Pancreas (tissue), 10 donors: ENCODE measurements at places on chromosomes 12 and 14. TPM values are rescaled to one million over a fixed set of nuclear protein-coding genes. Genes with fewer than 3 reads are reported as not detected.

- no peak for DNase-seq
- H3K4me3 ChIP-seq = no peak overlapping the region
- no peaks in the 10 kb centered on the region for H3K27me3 ChIP-seq
- no peak overlapping the region for H3K27ac ChIP-seq
Measured at GRCh38 chr12:12620730-12621315, 9.1 kb downstream of the CREBL2 start.

GRCh38 chr12:7093892-7094291, 1.6 kb upstream of the C1R start:
- H3K4me3 ChIP-seq = no peak overlapping the region
- peaks cover 7% of the 10 kb centered on the region for H3K4me1 ChIP-seq
- no peak for DNase-seq
- H3K27me3 ChIP-seq = no peaks in the 10 kb centered on the region

DNA sequence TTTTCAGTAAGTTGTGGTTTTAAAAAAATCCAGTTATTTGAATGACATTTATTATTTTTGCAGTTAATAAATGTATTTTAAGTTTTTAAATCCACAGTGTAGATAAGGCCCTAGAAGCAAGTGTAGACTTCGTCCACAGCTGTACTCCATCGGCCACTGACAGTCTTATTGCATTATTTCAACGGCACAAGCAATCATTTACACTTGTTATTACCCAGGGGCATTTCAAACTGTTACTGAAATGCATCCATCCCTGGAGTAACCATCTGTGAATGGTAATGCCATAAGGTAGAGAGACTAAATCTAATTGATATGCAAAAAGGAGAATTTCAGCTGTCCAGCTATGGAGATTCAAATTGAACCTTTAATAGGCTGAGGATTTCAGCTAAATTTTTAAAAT, 48.4 kb downstream of the BICD1 start:
- no peak overlapping the region for H3K27ac ChIP-seq
- H3K27me3 ChIP-seq = no peaks in the 10 kb centered on the region

DNA sequence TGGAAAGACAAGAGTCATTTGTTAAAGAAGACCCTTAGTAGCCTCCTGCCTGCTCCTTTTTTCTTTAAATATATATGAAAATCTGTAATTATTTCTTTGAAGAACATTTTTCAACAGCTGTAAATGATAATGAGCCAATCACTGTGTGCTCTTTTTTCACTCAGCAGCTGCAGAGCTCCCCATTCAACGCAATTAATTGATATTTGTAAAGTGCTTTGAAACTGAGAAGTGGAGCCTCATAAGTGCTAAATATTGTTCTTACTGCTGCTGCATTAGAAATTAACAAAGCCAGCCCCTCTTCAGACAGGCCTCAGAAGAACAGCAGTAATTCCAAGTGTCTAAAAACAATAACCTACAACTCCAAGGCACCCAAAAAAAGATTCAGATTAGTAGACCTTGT, 224.3 kb downstream of the GXYLT1 start:
- no peaks in the 10 kb centered on the region for H3K36me3 ChIP-seq
- no peak overlapping the region for H3K27ac ChIP-seq
- H3K4me3 ChIP-seq = no peak overlapping the region
- no peaks in the 10 kb centered on the region for H3K4me1 ChIP-seq
- no peaks in the 10 kb centered on the region for H3K27me3 ChIP-seq
- DNase-seq = no peak

DNA sequence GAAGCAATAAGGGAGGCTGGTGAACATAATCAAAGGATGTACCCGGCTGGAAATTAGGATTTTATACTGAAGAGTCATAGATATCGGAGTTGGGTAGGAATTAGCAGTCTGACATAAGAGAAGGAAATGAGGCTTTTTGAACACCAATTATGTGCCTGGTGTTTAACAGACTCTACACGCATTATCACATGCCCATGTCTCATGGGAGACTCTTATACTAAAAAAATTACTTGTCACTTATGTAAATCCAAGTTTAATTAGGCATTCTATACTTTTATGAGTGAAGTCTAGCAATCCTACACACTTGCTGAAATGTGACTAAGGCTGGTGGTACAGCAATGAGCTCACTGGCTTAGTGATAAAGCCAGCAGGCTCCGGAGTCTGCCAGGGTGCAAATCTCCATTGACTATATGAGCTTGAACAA, 93.5 kb downstream of the NUAK1 start:
- H3K27me3 ChIP-seq = no peaks in the 10 kb centered on the region
- H3K4me1 ChIP-seq = no peaks in the 10 kb centered on the region
- no peak for DNase-seq
- no peaks in the 10 kb centered on the region for H3K36me3 ChIP-seq
- no peak overlapping the region for H3K4me3 ChIP-seq

- no peaks in the 10 kb centered on the region for H3K27me3 ChIP-seq
- no peaks in the 10 kb centered on the region for H3K36me3 ChIP-seq
- H3K27ac ChIP-seq = no peak overlapping the region
- H3K4me3 ChIP-seq = peak overlapping the region; percentile 40
Measured at GRCh38 chr14:90815572-90815821, 733 bp downstream of the TTC7B start.

DNA sequence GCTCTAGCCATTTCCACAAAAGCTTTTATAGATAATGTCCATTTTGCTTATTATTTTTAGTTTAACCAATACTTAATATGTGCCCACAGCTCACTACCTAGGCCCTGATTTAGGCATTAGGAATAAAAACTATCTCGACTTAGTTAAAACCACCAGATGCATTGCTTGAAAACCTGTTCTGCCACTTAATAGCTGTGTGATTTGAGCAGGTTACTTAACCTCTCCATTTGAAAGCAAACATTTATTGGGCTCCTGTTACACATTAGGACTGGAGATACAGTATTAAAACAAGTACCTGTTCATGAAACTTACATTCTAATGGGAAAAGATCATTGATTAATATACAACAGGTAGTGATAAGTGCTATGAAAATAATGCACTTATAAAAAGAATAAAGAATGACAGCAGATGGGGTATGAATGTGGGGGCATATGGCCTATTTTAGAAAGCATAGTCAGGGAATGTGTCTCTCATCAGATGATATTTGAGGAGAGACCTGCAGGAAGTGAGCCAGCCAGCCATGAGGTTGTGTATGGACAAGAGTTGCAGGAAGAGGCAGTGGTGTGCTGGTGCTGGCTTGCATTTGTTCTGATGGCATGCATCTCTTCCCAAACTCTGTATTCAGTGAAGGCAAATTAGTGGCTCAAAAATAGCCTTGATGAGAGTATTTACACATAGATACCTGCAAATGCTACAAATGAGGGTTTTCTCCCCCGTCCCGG, 34.3 kb downstream of the NOPCHAP1 start:
- no peak overlapping the region for H3K27ac ChIP-seq
- no peak for DNase-seq
- H3K36me3 ChIP-seq = no peaks in the 10 kb centered on the region
- H3K4me1 ChIP-seq = no peaks in the 10 kb centered on the region
- no peak overlapping the region for H3K4me3 ChIP-seq

DNA sequence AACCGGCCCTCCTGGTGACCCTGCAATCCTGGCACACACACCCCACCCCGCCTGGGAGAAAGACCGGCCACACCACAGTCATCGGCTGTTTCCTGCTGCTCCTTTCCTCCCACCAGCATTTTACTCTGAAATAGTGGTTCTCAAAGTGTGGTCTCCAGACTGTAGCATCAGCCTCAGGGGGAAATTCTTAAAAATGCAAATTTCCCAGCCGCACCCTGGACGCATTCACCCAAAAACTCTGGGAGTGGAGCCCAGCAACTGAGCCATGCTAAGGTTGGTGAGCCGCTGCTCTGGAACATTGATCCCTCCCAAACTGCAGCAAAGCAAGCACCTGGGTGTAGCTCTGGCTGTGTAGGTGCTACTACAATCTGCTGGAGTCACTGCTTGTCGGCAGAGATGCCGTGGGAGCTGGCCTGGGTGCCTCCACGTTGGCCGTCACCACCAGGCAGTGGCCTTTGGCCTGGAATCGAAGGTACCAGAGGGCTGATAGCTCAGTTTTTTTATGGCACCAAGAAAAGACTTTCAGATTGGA, 38.4 kb upstream of the BCL2L14 start:
- no peak overlapping the region for H3K4me3 ChIP-seq
- no peak for DNase-seq
- no peaks in the 10 kb centered on the region for H3K36me3 ChIP-seq
- no peaks in the 10 kb centered on the region for H3K27me3 ChIP-seq
- no peaks in the 10 kb centered on the region for H3K4me1 ChIP-seq
- H3K27ac ChIP-seq = peak overlapping the region; percentile 87

DNA sequence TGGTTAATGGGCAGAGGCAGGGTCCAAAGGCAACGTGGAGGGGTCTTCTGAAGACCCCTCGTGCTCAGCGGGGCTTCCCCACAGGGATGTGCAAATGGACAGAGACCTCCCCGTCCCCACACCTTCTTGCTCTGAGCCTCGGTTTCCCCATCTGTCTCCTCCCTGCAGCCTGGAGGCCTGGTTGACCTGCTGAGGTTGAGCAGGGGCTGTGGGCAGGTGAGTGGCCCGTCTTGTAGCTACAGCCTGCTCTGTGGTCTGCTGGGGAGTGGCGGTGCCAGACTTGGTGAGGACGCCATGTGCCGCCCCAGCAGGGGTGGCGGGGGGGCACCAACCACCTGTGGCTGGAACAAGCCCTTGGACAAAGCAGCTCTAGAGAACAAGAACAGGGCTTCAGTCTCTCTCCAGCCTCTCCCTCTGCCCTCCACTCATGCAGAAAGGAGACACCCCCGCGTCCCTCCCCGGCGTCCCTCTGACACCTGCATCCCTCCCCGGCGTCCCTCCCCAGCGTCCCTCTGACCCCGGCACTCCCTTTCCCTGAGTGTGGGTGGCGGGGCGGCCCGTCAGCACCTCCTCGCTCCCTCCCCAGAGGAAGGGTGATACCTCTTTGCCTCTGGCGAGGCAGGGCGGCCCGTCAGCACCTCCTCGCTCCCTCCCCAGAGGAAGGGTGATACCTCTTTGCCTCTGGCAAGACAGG, 83.7 kb downstream of the NOC4L start:
- peaks cover 13% of the 10 kb centered on the region for H3K27me3 ChIP-seq
- no peak for DNase-seq
- no peaks in the 10 kb centered on the region for H3K36me3 ChIP-seq
- no peak overlapping the region for H3K4me3 ChIP-seq
- no peak overlapping the region for H3K27ac ChIP-seq

GRCh38 chr12:124466216-124467128, 100.9 kb downstream of the NCOR2 start:
- DNase-seq = no peak
- H3K27ac ChIP-seq = no peak overlapping the region
- no peak overlapping the region for H3K4me3 ChIP-seq
- no peaks in the 10 kb centered on the region for H3K4me1 ChIP-seq
- no peaks in the 10 kb centered on the region for H3K36me3 ChIP-seq
- H3K27me3 ChIP-seq = no peaks in the 10 kb centered on the region

DNA sequence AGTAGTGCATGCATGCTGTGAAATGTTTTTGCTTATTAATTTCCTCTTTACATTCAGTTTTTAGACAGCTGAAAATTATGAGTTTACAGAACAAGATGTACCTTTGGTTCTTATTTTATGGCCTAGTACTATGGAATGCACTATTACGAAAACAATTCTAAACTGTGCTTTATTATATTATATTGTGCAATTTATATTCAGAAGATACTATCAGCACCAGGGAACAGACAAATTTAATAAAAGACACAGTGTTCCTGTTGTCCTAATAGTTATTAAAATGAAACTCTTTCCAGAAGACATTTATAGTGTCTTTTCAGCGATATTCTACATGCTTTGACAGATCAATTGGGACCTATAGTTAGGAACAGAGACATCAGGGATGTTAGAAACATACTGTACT, 427.3 kb downstream of the BTG1 start:
- H3K4me1 ChIP-seq = no peaks in the 10 kb centered on the region
- DNase-seq = no peak
- H3K4me3 ChIP-seq = no peak overlapping the region

- no peaks in the 10 kb centered on the region for H3K36me3 ChIP-seq
- no peak overlapping the region for H3K27ac ChIP-seq
- no peak overlapping the region for H3K4me3 ChIP-seq
Measured at GRCh38 chr12:128702371-128702770, 121.4 kb downstream of the SLC15A4 start.

DNA sequence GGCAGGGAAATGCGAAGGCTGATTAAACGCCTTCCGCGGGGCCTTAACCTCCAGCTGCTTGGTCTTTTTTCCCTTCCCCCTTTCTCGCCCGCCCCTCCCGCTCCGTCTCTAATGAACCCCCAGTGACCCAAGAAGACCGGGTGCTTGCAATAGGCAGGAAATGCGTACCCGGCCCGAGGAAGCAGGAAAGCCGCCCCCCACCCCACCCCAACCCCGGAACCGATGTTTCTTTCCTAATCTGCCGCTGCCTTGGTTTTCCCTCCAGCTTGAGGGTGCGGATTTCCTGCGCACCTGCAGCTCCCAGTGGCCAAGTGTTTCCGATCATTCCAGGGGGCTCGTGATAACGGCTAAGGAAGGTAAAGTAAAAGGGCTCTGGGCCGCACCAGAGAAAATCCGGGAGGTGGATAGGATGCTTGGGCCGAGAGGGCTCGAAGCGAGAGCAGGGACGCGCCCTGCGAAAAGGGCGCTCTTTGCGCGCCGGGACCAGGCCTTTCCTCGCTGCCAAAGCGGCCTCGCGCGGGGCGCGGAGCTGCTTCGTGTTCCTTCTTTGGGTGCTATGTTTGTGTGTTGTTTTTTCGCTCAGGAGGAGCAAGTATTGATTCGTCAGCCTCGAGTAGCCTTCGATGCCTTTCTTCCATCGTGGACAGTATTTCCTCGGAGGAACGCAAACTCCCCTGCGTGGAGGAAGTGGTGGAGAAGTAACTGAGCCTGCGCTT, 983 bp downstream of the MYF6 start:
- peaks cover 14% of the 10 kb centered on the region for H3K27me3 ChIP-seq
- DNase-seq = no peak
- no peaks in the 10 kb centered on the region for H3K4me1 ChIP-seq
- no peak overlapping the region for H3K4me3 ChIP-seq
- no peak overlapping the region for H3K27ac ChIP-seq

- peaks cover 26% of the 10 kb centered on the region for H3K4me1 ChIP-seq
- H3K4me3 ChIP-seq = peak overlapping the region; percentile 88
- H3K36me3 ChIP-seq = no peaks in the 10 kb centered on the region
Measured at GRCh38 chr12:113222730-113223531, 1.7 kb downstream of the TPCN1 start.

DNA sequence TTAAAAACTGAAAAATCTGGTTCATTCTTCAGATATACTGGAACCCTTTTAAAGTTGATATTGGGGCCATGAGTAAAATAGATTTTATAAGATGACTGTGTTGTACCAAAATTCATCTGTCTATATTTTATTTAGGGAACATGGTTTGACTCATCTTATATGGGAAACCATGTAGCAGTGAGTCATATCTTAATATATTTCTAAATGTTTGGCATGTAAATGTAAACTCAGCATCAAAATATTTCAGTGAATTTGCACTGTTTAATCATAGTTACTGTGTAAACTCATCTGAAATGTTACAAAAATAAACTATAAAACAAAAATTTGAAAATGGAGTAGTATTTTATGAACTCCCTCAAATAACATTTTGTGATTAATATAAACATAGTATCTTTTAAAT, 14.2 kb downstream of the PTGER2 start:
- no peaks in the 10 kb centered on the region for H3K27me3 ChIP-seq
- H3K27ac ChIP-seq = no peak overlapping the region
- no peaks in the 10 kb centered on the region for H3K36me3 ChIP-seq
- DNase-seq = no peak

GDF3 gene
- not detected for polyA plus RNA-seq

TXNRD1 gene
- 8.1 TPM for polyA plus RNA-seq

SLC39A9 gene
- 20.1 TPM for polyA plus RNA-seq

TSPAN9 gene
- 15.5 TPM for polyA plus RNA-seq

CCDC38 gene
- polyA plus RNA-seq = not detected

KCNH5 gene
- polyA plus RNA-seq = not detected
